ENCODE measurements at places on chromosomes 1 and 21.
A peak's percentile ranks its signal among the peaks of the same experiment; 100 is the strongest.

- no peak for DNase-seq
These were observed 542 bp downstream of the GAS5 start for GRCh38 chr1:173867141-173867752.

GRCh38 chr1:46442317-46443161, 47.1 kb upstream of the DMBX1 start:
- DNase-seq = peak; percentile 49

GRCh38 chr1:185045814-185046492, 595 bp downstream of the RNF2 start:
- peak; percentile 35 for DNase-seq

DNA sequence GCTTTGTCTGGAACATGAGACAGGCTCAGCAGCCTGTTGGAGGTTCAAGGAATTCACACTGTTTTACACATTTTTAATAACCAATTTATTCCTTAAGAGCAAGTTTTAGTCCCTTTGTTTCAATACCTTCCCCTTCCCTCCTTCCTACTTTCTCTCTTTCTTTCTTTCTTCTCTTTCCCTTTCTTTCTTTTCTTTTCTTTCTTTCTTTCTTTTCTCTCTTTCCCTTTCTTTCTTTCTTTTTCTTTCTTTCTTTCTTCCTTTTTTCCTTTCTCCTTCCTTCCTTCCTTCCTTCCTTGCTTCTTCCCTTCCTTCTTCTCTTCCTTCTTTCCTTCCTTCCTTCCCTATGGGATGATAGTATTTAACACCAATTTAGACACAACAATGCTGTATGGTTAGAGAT, 164.2 kb downstream of the CENPF start:
- DNase-seq = no peak

DNA sequence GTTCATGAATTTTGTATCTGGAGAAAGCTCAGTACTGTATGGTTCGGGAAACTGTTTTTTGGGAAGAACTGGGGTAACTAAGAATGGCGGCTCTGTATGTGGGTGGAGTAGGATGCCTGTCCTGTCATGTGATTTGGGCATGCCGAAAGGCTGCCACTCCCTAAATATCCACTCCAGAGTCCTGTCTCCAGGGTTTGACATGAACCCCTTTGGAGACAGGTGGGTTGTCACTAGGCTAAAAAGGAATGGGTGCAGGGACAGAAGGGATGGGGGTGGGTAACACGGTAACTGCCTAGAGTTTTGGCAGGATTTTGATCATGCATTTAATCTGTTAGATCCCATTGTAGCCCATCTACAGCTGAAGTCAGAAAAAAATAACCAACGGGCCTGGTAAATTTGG, 150.1 kb downstream of the KCNJ6 start:
- DNase-seq = no peak

- no peak for DNase-seq
These were observed 56.8 kb downstream of the GLIS1 start for GRCh38 chr1:53681977-53682685.

Data from bone marrow (tissue), 2 donors.